ENCODE measurements at places on chromosomes 3 and 15. TPM values are rescaled to one million over a fixed set of nuclear protein-coding genes. Genes with fewer than 3 reads are reported as not detected.

GOLGA6L7 gene
- total RNA-seq, result not detected

CCR9 gene
- total RNA-seq, result 0.18 TPM

KCNH8 gene
- total RNA-seq, result 1.2 TPM

AGBL1 gene
- total RNA-seq, result 9.9 TPM

FGF12 gene
- 3.6 TPM for total RNA-seq

C2CD4B gene
- total RNA-seq, result 15.8 TPM

FAM107A gene
- 4.3 TPM for total RNA-seq

GOLGA6A gene
- not detected for total RNA-seq

TMC3 gene
- not detected for total RNA-seq

ABHD2 gene
- 48.5 TPM for total RNA-seq

MUC4 gene
- 0.47 TPM for total RNA-seq

UBE2E2 gene
- 38.1 TPM for total RNA-seq

RPL22L1 gene
- total RNA-seq, result 22.9 TPM

COL8A1 gene
- total RNA-seq, result 13.0 TPM

SMCO1 gene
- 3.5 TPM for total RNA-seq

C3orf22 gene
- total RNA-seq, result 0.12 TPM

MESP2 gene
- total RNA-seq, result 0.41 TPM
